ENCODE measurements at places on chromosomes 4 and X. TPM values are rescaled to one million over a fixed set of nuclear protein-coding genes. Genes with fewer than 3 reads are reported as not detected.

Gene BEND2
- total RNA-seq, result not detected

Gene FAM47A
- total RNA-seq, result not detected

Gene HS3ST1
- total RNA-seq, result not detected

DNA sequence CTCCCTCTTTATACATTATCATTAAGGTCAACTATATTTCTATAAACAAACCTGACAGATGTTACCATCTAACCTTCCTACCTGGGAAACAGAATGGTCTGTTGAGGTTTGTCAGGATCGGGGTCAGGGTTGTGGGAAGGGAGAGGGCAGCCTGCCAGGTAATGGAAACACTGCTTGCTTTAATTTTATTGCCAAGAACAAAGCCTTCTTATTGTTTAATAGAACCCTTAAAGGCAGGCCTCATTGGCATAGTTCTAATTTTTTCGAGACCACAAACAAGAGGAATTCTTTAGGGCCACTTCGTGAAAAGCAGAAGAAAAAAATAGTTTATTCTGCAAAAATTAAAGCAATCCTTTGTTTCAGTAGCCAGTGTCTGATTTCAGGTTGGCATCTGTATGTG lies 113.2 kb downstream of the MID1 start:
- DNase-seq, result no peak

- no peak for DNase-seq
Observed at GRCh38 chr4:89737888-89738287, 99.1 kb downstream of the SNCA start.

- no peak for DNase-seq
Observed at GRCh38 chr4:182177166-182177565, 66.0 kb upstream of the TENM3 start.

GRCh38 chr4:142567199-142567598 lies 278.9 kb downstream of the INPP4B start:
- peak; percentile 70 for DNase-seq

DNA sequence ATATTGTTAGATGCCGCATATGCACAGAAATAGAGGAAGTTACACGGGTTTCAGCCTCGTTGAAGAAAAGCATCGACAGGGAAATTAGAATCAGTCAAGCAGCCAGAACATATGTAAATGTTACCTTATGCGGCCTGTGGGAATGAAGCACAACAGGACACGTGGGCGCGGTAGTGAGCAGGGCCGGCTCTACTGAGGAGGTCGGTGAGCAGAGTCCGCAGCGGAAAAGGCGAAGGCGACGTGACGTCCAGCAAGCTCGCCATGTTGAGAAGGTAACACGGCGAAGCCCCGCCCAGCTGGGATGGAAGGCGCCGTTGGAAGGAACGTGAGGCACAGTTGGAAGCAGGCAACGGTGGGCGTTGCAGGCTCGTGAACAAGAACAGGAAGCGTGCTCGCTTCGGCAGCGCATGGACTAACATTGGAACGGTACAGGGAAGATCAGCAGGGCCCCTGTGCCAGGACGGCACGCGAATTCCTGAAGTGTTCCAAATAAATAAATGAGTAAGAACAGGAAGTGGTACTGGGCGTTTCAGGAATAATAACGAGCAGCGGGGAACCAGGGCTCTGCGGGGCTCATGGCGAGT lies 54.6 kb downstream of the MTNR1A start:
- no peak for DNase-seq

GRCh38 chr4:109494563-109494962 lies 60.9 kb downstream of the SEC24B start:
- DNase-seq, result no peak

All from activated CD8-positive, alpha-beta memory T cell treated with anti-CD3 and anti-CD28 coated beads, Interleukin-2, amount 10 ng/mL, durations not matched to agents 7 days and 5 days (primary cell).